ENCODE measurements at places on chromosomes 12 and 14.

DNA sequence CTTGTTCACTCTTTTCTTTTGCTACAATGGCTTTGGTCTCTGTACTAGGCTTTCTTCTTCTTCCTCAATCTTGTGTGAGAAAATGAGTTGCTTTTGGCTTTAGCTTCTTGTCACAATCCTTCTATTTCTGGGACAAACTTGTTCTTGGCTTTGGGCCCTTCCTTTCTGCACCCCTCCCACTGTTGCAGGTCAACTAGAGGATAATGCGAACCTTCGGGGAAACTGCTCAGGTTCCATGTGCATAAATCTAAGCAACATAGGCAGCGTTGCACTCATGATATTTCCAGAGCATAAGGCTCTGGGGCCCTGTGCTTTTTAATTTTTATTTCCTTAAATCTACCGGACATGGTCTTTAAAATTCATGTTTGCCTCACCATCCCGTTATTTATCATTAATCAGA lies 89.8 kb upstream of the LRIG3 start:
- DNase-seq, result no peak

GRCh38 chr14:61632807-61633206 lies 62.5 kb upstream of the HIF1A start:
- DNase-seq, result no peak

DNA sequence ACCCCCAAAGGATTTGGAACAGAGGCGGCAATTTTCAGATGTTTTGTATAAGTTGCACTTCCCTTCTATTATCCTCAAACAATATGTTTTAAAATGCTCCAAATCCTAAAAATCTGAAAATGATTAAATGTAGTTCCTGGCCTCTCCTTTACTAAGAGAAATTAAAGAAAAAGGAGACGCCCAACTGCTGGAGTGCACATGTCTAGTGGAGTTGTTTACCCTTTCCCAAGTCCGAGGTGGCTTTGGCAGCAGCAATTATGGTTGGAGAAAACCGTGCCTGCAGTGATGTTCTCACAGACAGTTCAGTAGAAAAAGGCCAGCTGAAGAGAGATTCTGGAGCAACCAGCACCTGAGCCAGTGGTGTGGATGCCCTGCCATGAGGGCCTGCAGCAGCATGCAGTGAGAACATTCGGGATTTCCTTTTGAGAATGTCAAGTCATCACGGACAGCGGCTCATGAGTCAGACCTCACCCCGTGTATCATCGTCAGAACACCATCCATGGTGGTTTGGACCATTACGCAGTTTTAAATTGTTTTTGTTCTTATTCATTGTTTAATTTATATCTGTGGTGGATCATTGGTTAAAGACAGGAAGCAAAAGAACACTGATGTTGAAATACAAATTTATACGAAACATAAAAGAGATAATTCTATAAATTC lies 179.0 kb upstream of the KRR1 start:
- DNase-seq, result no peak

DNA sequence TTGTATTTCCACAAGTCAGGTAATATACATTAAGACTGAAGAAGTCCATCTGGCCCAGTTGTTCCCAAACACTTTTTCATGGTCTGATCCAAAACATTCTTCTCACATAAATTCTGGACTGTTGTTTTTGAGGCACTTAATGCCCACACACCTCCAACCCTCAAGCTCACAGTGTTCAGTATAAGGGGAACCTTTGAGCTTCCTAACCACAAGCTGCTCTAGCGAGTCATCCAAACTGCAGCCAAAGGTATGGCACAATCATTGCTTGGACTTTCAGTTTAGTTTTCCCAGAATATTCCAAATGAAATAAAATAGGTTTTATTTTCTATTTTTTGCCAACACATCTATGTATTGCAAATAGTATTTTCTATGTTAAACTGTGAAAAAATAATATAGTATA lies 103.0 kb downstream of the PUS7L start:
- DNase-seq, result no peak
